ENCODE measurements at places on chromosomes 7 and 10. TPM values are rescaled to one million over a fixed set of nuclear protein-coding genes. Genes with fewer than 3 reads are reported as not detected.

DNA sequence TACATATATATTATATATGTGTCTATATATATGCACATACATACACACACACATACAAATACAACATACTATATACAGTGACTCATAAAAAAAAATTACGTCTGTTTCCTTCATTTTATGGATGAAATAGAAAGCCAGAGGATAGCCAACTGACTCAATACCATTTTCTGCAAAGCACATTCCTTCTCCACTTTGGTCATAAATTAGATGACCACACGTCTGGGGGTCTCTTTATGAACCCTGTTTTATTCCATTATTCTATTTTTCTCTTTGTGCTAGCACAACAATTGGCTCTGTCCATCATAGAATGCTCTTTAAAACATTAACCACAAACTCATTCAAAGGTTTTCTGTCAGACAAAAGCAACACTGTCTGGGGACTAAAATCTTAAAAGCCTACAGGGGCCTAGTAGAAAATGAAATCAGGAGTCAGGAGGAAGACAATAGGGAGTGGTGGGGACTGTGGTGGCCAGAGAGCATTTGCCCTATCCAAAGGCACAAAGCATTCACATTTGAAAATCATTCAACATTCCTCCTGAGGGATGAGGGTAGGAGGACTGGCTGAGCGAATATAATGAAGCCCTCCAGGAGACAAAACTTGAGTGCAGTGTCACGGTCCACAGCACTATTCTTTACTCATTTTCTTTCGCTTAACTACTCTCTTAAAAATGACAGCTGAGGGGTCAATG is 4.3 kb downstream of the CUBN start:
- DNase-seq: no peak

DNA sequence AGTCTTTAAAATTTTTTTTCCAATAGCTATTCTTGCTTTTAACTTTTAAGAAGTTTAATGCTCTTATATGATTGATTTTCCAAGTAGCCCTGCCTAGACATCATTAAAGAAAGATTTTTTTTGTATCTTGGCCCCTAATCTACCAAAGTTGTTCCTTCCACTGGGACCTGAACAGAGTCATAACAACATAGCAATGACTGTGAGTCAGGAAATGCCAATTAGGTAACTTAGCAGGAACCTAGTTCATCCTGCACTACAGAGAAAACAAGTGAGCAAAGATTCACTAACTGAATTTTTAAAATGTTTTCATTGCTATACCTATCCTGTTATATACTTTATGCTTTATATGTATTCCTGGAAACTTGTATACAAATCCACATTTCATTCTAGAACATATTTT is 284.7 kb downstream of the BICC1 start:
- no peak for DNase-seq

- no peak for DNase-seq
Observed at GRCh38 chr10:52106899-52107298, 207.2 kb upstream of the DKK1 start.

The RSPH10B gene
- 0.25 TPM for polyA plus RNA-seq

The GRID2IP gene
- polyA plus RNA-seq: 0.46 TPM

The ANLN gene
- 3.1 TPM for polyA plus RNA-seq

The IL2RA gene
- polyA plus RNA-seq: 13.0 TPM

The MUC3A gene
- polyA plus RNA-seq: 2.3 TPM

The TRIL gene
- polyA plus RNA-seq: 0.32 TPM

The MAGI2 gene
- 1.7 TPM for polyA plus RNA-seq

GRCh38 chr7:149496642-149497391 is 792 bp downstream of the ZNF746 start:
- DNase-seq: peak; percentile 44

The KLF14 gene
- 0.02 TPM for polyA plus RNA-seq

The NRBF2 gene
- polyA plus RNA-seq: 39.2 TPM

DNA sequence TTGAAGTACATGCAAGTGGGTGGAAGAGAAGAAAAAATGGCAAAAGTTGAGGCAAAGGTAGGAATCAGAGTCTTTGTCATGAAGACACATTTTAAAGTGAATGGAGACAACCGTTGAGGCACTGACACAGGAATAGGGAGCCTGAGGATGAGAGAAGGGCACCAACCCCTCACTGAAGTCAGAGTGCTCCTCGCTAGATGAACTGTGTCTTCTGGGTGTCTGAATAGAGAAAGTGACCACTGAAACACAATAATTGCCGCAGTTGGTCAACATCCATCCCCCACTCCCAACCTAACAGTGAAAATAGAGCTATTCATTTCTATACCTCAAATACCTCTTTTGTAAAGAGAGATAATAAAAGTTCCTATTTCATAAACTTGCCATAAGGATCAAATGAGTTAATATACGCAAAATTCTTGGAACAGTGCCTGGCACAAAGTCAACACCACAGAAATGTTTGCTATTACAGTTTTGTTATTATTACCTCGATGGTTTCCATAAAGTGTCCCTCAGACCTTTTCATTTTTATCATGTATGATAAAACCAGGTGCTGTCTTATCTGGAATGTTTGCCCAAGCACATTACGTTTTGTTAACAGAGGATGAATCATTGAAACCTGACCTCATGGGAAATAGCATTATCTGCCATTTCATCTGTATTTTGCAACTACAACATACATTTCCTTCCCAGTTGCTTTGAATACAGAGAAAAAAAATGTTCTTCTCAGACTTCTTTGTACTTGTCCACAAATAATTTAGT is 61.8 kb upstream of the SP4 start:
- no peak for DNase-seq

- DNase-seq: no peak
Observed at GRCh38 chr7:55969391-55969790, 5.0 kb downstream of the NIPSNAP2 start.

- DNase-seq: no peak
Observed at GRCh38 chr7:71639382-71640085, 507.6 kb downstream of the GALNT17 start.

GRCh38 chr10:75402486-75403143 is 1.1 kb upstream of the ZNF503 start:
- no peak for DNase-seq

GRCh38 chr10:114575417-114576131 is 82.5 kb downstream of the ABLIM1 start:
- no peak for DNase-seq

GRCh38 chr7:21293771-21294170 is 134.1 kb upstream of the SP4 start:
- DNase-seq: no peak

DNA sequence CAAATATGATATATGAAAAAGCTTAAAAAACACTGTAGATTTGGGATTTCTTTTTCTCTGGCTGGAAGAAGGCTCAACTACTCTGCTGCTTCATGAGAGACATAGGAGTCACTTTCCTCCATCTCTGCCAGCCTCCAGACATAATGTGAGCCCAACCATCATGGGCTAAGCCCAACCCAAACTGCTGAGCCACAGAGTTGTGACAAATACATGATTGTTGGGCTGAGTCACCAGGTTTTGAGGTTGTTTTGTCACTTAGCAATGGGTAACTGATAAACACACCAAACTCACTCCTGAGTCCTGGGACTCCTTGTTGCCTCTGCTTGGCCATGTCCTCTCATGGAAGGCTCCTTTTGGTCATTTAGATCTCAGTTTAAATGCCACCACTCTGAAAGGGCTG is 381.8 kb upstream of the FZD8 start:
- no peak for DNase-seq

The HOGA1 gene
- 0.18 TPM for polyA plus RNA-seq

DNA sequence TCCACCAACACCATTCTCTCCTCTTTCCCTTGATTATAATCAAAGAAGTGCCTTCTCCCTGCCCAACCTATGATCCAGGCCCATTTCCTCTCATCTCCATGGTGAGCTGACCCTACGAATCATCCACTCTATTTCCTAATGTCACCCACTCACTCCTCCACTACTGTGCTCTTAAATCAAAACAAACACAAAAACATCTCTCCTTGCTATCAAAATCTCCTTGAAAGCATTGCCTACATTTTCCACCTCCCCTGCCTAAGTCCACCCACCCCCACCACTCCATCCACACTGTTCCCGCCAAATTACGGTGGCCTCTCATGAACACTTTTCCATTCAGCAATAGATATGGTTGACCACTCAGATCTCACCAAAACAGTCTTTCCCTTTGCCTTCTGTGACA is 5.3 kb downstream of the DYDC1 start:
- DNase-seq: no peak

The RARRES2 gene
- 21.9 TPM for polyA plus RNA-seq

DNA sequence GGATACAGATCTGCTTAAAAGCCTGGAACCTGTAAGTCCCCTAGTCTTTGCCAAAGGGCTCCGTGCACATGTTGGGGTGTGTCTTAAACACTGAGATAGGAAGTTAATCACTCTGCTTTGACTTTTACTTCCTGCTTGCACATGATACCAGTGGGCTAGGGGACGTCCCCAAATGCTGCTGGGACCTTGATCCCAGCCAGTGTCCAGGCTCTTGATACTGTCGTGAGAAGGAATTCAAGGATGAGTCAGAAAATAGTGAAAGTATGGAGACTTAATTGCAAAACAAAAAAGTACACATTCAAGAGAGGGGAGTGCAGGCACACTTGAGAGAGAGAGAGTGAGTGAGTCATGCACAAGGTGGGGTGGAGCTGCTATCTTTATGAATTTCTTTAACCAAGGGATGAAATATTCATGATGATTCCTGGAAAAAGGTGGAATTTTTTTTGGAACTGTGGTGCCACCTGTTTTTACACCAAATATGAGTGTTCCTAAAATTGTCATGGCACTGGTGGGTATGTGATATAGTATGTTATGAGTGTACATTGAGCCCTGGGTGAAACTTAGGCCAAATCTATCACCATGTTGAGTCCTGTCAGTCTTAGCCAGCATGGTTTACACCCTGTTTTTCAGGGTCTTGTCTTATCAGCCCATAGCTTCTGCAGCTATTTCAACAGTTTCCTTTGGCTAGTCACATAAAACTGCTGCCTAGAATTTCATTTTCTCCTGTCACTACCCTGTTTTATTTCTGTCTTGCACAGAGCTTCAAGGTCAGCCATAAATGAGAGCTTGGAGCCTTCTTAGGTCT is 88.3 kb upstream of the CYP26C1 start:
- no peak for DNase-seq

The FGFBP3 gene
- polyA plus RNA-seq: 1.9 TPM

- DNase-seq: no peak
Observed at GRCh38 chr7:92808635-92809034, 27.7 kb downstream of the CDK6 start.

DNA sequence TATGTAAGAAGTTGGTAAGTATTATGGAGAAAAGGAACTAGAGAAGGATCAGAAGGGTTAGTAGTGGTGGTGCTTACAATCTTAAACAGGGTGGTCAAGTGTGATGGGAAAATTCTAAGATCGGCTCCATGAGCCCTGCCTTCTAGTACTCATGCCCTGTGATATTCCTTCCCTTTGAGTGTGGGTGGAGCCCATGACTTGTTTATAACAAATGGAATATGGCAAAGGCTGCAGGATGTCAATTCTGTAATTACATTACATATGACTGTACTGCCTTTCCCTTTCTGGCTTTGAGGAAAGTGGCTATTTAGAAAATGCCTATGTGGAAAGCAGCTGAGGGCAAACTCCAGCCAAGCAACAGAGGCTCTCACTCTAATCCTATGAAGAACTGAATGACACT is 309.6 kb downstream of the AGMO start:
- no peak for DNase-seq

The GIMAP6 gene
- polyA plus RNA-seq: 20.5 TPM

The GLRX3 gene
- 72.7 TPM for polyA plus RNA-seq

DNA sequence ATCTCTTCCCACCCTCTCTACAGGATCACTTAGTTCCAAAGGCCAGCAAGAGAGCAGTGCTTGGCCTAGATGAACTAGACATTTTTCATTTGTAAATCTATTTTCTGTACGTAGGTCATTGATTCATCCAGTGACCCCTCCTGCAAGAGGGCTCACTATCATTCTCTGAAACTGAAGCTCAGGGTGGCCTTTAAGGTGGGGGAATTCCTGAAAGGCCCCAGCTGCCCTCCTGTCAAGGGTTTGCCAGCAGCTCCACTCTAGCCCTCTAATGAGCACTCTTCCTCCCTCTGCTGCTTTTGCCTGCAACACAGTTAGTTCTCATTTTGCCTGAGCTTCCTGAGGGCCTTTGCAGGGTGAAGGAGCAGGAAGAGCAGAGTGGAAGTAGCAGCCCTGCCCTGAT is 41.2 kb downstream of the LRRC18 start:
- DNase-seq: no peak

The ENTPD1 gene
- 8.2 TPM for polyA plus RNA-seq

Data from thymus (tissue), 14 donors.